NCI-H524 (cell line): ENCODE measurements at places on chromosomes 6 and 20.

GRCh38 chr6:147055821-147056392 is 148.3 kb upstream of the STXBP5 start:
- DNase-seq, result peak; percentile 88

DNA sequence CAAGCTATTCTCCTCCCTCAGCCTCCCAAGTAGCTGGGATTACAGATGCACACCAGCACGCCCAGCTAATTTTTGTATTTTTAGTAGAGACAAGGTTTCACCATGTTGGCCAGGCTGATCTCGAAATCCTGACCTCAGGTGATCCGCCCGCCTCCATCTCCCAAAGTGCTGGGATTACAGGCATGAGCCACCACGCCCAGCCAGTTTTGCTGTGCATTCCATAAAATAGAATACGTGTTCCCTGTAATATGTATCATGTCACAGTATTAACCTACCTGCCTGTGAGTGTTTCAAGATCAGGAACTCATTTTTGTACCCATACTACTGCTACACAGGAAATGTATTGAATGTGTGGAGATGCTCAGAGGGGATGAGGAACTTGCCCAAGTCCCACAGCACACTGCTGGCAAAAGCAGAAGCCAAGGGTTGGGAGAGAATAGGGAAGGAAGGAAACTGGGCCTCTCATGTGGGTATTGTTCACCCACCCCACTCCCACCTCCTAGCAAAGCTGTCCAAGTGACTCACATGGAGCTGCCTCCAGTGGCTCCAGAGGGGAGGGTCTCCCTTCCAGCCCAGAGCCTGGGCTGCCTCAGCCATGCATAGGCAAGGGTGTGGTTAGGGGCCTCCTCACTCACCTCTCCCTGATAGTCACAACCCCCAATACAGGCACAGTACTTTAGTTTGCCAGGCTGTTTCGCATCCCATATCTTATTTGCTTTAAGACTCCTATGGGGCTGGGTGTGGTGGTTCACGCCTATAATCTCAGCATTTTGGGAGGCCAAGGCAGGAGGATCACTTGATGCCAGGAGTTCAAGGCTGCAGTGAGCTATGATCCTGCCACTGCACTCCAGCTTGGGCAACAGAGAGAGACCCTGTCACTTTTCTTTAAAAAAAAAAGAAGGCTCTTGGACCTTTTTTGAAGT is 9.4 kb downstream of the HM13 start:
- DNase-seq, result no peak

DNA sequence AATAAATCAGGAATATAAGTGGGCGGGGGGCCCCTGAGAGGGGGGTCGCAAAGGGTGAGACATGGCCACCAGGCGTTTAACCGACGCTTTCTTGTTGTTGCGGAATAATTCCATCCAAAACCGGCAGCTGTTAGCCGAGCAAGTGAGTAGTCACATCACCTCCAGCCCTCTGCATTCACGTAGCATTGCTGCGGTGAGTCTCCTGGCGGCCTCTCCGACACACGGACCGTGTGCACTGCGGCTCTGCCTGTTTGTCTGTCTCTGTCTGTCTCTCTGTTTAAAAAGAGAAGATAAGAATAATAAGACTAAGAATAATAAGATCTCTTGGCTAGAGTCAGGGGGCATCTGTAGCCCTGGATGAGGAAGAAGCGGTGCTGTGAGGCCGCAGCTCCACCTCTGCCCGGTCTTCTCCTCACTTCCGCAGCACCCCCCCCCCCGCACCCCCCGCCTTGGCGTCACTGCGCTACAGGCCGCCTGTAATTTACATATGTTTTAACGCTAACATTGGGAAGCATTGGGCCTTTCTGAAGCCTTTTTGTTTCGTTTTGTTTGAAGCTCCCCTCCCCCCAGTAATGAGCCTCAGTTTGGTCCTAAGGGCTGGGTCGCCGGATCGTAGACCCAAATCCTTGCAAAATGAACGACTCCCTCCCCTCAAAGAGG is 993 bp downstream of the STX16 start:
- no peak for DNase-seq

DNA sequence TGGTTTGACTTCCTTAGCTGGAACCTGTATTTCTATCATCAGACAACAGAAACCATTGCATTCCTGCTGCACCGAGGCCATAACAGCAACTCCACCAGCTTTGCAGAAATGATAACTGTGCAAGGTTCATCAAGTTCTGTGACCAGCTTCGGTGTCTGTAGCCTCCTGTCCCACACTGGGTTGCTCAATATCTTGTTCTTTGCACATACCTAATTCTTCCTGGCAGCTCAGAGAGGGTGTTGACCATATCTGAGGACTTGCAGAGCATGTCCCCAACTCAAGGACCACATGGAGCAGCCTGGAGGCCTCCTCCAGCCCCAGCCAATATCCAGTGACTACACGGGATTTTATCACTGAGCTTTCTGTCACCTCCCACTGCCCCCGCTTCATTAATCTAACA is 59.3 kb upstream of the SCAF8 start:
- DNase-seq, result no peak

DNA sequence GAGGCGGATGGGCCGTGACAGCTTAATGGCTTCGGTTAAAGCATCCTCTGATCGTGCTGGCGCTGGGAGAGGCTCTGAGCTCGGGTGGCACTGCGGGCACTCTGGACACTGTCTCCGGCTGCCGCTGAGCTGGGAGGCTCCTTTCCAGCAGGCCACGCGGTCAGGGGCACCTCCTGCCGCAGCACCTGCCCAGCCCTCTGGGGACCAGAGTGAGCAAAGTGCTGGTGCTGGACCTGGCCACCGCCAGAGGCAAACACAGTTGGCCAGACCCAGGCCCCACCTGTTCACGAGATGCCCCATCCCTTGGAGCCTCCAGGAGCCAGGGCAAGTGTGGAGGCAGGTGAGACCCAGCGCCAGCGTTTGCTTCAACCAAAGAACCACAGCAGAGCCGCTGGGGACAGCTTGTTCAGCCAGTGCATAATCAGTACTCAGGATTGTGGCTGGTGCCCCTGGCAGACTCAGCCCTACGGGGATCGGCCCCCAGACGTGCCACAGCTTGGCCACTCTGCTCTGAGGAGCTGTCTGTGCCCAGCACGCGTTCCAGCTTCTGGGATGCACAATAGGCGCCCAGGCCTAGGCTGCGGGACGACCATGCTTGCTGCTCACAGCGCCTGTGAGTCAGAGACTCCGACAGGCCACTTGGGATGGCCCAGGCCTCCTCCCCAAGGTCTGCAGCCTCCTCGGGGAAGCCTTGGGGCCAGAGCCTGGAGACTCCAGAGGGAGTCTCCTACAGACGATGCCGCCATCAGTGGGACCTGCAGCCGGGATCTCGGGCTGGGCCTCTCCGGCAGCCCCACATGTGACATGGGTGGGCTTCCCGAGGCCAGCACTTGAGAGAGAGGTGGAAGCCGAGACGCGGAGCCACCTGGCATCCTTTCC is 38.2 kb upstream of the SLCO4A1 start:
- DNase-seq, result no peak

- DNase-seq, result peak; percentile 95
These were observed 64.4 kb upstream of the PLEKHG1 start for GRCh38 chr6:150535151-150535804.

DNA sequence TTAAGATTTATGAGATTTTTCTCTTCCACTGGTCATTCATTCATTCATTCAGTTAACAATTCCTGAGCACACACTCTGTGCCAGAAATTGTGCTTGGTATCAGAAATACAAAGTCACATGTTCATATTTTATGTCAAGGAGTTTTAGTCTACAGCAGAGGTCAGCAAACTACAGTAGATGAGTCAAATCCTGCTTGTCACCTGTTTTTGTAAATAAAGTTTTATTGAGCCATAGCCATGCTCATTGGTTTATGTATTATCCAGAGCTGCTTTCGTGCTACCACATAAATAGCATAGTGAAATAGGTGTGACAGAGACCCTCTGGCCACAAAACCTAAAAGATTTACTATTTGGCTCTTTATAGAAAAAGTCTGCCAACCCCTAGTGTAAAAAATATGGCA is 46.8 kb downstream of the THEMIS start:
- DNase-seq, result no peak

DNA sequence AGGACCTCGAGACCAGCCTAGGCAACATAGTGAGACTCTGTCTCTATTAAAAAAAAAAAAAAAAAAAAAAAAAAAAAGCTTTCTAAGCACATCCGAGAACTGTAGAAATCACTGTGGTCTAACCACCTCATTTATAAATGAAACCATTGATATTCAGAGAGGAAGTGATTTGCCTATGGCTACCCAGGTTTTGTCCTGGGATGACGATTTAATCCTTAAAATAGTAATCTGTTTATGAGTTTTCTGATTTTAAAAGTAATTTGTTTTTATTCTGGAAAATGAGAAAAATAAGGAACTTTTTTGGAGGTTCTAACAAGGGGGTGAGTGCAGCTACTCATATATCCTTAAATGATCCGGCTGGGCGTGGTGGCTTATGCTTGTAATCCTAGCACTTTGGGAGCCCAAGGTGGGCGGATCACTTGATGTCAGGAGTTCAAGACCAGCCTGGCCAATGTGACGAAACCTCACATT is 6.5 kb upstream of the BTN3A2 start:
- DNase-seq, result no peak

DNA sequence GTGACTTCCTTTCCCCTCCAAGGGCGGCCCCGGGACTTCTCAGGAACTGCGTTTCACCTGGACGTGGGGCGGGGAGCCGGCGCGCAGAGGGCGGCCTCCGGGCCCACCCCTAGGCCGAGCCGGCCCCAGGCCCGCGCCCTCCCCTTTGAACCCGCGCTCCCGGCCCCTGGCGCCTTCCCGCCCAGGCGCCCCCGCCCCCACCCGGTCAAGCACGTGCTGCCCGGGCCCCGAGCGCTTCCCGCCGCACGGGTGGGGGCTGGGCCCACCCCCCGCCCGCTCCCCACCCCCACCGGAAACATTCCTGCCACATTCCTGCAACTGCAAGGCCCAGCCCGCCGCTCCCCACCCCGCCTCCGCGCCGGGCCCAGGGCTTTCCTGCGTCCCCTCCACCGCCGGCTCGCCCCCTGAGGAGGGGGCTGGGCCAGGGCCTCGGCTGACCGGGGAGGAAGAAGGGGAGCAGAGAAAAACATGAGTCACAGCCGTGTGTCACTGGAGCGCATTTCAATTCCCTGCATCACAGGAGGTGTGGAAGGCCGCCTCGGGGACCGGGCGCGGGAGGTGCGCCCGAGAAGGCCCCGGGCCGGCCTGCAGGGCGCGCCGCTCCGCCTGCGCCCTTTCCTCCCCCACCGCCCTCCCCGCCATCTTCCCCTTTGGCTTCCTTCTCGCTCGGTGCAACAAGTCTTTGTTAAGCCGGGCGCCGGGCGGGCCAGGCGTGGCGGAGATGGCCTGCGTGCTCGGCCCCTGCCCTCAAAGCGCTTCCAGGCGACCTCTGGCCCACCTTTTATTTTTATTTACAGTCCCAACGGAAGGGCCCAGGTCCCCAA is 1.2 kb upstream of the HMGA1 start:
- no peak for DNase-seq

DNA sequence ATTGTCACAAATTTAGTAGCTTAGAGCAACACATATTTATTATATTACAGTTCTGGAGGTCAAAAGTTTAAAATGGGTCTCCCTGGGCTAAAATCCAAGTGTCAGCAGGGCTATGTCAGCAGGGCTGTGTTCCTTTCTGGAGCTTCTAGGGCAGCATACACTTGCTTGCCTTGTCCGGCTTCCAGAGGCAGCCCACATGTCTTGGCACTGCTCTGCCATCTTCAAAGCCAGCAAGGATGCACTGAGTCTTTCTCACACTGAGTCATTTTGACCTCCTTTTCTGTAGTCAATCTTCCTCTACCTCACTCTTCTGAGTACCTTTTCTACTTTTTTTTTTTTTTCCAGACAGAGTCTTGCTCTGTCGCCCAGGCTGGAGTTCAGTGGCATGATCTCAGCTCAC is 39.0 kb downstream of the ADGRF4 start:
- DNase-seq, result no peak

DNA sequence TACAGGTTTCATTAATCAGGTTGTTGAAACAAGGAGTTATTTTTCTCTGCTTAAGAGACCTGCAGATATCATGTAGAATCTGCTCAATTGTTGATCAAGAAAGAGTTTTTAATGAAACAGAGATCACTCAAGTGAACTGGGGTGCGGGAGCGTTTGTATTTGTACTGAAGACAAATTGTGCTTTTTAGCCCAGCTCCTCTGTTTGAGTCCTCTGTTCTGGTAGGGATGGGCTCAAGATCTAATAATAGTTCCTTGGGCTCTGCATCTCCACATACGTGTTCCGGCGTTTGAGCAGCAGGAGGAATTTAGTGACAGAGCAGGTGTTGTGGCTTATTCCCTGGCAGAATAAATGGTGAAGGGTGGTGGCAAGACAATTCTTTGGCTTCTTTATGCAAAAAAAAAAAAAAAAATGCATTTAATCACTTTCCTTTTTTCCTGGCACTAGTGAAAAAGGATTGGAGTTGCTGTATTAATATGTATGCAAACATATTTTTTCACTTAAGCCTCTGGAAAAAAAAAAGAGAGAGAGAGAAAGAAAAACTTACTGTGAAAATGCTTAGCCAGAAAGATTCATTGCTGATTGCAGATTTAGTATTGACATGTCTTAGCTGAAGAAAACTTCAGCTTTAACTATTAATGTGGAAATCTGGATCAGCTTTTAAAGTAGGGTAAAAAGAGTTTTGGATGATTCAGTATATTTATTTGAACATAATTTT is 4.0 kb downstream of the CITED2 start:
- DNase-seq, result peak; percentile 31

DNA sequence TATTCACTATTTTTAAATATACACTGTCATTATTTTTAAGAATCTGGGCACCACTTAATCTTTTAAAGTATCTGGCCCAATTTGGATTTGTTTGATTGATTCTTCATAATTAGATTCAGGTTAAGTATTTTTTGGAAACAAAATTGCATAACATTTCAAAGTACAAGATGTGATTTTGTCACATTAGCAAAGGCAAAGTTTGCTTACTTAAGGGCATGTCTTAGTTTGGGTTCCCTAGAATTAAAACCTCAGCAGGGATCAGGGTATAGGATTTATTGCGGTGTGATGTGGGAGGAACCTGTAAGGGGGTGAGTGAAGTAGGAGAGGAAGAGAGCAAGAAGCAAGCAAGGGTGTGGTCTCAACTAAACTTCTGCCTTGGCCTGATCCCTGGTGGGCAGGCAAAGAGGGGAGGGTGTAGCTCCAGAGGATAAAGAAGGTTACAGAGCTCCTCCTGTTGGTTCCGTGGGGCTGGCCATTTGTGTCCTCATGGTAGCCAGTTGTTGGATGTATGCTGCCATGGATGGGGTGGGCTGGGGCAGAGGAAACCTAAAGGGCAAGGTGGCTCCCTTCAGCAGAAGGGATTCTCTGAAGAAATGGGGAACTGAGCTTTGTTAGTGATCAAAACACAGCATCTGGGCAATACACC is 668.7 kb upstream of the SLC35B3 start:
- DNase-seq, result no peak

DNA sequence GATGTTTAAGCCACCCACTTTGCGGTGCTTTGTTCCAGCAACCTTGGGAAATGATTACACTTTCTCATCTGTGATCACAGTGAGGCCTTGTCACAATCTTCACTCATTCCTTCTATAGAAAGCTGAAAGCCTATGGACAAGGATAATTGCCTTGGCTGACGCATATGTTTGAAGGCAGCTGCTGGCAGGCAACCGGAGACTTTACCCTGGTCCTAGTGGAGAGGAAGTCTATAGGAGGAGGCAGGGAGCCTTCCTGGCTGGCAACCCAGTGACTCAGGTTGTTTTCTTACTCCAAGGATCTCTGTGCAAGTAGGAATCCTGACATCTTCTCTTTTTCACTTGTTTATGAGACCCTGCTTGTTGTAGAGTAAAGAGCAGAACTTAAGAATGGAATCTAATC is 34.1 kb upstream of the ESR1 start:
- no peak for DNase-seq

GRCh38 chr6:121849477-121849876 is 414.0 kb downstream of the GJA1 start:
- peak; percentile 82 for DNase-seq
